Stimulated activated CD8-positive, alpha-beta memory T cell treated with anti-CD3 and anti-CD28 coated beads, Interleukin-2, amount 100 ng/mL, for 48 hours (primary cell): ENCODE measurements at places on chromosomes 11 and 22.
A peak's percentile ranks its signal among the peaks of the same experiment; 100 is the strongest.

- DNase-seq: no peak
Observed at GRCh38 chr11:33063326-33063881, 24.0 kb downstream of the TCP11L1 start.

DNA sequence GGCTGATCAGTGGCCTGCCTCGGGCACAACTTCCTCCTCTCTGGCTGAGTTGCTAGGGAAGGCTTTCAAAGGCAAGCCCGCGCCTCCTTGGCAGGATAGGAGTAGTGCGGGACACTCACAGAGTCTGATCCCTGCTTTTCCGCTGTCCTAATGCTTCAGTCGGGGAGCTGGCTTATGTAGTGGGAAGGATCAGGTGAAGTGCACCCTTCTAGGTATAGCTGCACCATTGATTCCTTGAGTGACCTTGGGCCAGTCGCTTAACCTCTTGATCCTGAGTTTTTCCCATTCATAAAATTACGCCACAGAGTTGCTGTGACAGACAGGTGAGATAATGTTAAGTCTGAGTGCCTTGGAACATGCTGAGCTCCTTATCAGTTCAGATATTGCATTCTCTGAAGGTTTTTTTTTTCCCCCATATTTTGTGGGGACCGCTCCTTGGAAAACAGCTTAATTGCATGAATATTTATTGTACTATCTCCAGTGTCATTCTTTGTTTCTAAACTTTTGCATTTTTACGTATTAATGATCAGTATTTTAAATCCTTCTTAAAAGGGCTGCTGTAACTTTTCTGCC lies 961 bp downstream of the IPO7 start:
- peak; percentile 8 for DNase-seq

GRCh38 chr11:114556135-114556534 lies 3.5 kb downstream of the NXPE1 start:
- no peak for DNase-seq

DNA sequence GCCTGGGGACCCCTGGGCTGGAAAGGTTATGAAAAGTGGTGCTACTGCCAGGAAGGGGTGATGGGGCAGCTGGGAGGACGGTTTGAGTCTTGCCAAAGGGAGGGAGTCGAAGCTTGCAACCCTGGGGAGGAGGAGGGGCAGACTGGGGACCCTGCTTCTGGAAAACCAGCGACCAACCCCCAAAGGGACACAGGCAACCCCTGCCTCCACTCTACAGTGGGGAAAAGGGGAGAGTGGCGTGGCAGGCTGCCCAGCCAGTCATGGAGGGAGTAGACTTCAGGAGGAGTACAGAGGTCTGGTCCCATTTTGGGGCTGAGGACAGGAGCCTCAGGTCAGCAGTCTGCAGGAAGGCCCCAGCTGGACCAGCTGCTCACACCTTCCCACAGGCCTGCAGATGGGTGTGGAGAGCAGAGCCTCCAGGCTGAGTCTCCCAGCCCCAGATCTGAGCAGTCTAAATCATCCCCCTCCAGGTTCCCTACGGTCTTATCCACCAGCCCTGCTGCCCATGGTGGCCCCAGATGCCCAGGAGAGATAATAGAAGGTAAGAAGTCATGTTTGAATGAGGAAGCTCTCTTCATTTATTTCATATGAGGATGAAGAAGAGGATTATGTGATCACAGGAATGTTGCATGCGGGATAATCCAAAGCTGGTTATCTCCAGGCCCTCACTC lies 3.3 kb downstream of the DDT start:
- no peak for DNase-seq

GRCh38 chr11:132057266-132057665 lies 686.9 kb downstream of the NTM start:
- no peak for DNase-seq

DNA sequence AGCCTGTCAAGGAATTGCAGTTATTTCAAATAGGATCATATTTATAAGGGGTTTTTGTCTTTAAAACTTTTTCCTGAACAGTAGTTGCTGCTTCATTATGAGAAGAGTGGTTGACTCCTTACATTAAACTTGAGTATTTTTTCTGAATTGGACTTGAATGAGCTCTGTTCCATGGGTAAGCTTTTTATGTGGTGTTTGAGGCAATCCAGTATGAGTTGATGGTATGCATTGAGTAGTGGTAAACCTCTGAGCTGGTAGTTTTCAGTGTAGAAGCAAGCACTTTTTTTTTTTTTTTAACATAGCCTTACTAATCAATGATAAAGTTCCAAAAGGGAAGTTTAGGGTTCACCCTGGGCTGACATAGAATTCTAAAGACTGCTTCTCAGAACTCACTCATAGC lies 3.4 kb downstream of the KMT2A start:
- no peak for DNase-seq

DNA sequence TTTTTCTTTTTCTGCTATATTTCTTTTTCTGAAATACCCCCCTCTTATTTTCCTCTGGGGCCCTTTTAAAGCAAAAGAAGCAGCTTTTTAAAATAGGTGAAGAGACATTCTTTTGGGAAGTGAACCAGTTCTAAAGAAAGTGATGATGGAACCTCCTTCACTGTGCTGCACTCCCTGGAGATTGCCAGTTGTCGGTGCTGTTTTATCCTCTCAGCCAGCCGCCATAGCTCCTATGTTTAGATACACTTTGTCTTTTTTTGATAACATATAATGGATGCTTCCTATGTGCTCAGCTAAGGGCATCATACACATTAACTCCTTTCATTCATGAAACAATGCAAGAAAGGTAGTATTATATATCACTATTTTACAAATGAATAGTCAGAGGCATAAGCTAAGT lies 14.0 kb downstream of the CFAP300 start:
- no peak for DNase-seq

GRCh38 chr11:62182147-62182891 lies 7.7 kb upstream of the SCGB1D1 start:
- DNase-seq: no peak

GRCh38 chr11:12234221-12234620 lies 123.8 kb downstream of the MICAL2 start:
- no peak for DNase-seq

DNA sequence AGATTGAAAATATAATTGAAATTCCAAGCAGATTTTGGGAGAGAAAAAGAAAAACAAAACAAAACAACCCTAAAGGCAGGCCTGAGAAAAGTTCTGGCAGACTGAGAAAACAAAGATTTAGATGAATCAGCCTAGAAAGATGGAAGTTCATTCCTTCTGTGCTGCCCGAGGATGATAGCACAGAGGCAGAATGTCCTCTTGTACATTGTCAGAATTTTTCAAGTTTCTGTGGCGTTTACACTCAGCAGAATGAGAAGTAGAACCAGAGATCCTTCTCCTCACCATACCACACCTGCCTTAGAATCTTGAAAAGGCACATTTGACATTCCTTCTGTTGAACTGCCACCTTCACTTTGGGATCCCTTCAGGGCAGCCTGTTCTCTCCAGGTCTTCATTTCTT lies 62.5 kb upstream of the IZUMO1R start:
- no peak for DNase-seq

GRCh38 chr11:122646549-122647340 lies 8.8 kb upstream of the UBASH3B start:
- DNase-seq: no peak
